ENCODE measurements at places on chromosomes 1 and 21.
A peak's percentile ranks its signal among the peaks of the same experiment; 100 is the strongest.

GRCh38 chr1:228005511-228006033 is 1.2 kb upstream of the WNT3A start:
- no peak for DNase-seq

DNA sequence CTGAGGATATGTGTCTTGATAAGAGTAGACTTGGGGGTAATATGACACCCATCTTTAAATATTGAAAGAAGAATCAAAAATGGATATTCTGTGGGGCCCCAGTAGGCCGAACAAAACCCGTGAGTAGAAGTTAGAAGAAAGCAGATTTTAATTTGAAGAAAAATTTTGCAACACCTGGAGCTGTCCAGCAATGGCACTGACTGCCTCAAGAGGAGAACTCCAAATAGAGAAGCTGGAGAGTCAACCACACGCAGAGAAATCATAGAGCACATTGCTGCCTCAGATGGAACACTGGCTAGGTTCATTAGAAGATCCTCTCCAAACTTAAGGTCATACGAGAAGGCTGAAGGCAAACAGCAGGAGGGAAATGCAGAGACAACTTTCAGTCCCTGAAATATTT is 6.8 kb downstream of the NHLH1 start:
- no peak for DNase-seq

GRCh38 chr21:39196310-39196709 is 13.1 kb upstream of the PSMG1 start:
- no peak for DNase-seq

- DNase-seq, result no peak
Observed at GRCh38 chr1:179952186-179952585, 2.4 kb upstream of the CEP350 start.

DNA sequence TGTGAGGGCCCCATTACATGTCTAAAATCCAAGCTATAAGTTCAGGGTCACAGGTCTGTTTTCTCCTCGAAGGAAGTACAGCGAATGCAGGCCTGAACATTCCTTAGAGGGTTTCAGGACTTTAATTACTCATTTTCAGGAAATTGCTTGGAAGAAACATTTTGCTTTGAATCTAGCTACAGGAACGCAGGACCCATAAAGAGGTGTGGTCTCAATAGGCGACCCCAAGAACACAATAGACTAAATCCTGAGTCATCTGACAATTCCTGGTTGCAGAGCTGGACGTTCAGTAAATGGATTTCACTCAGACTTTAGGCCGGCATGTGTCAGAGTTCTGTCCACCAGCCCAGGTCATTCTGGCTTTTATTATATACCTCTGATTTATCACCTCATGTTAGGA is 1.0 kb upstream of the ERG start:
- DNase-seq, result no peak

GRCh38 chr1:18948913-18949685 is 7.4 kb downstream of the IFFO2 start:
- no peak for DNase-seq

- no peak for DNase-seq
Observed at GRCh38 chr1:42937141-42937696, 21.4 kb downstream of the SLC2A1 start.

GRCh38 chr1:22915816-22916470 is 56.7 kb downstream of the LACTBL1 start:
- no peak for DNase-seq

DNA sequence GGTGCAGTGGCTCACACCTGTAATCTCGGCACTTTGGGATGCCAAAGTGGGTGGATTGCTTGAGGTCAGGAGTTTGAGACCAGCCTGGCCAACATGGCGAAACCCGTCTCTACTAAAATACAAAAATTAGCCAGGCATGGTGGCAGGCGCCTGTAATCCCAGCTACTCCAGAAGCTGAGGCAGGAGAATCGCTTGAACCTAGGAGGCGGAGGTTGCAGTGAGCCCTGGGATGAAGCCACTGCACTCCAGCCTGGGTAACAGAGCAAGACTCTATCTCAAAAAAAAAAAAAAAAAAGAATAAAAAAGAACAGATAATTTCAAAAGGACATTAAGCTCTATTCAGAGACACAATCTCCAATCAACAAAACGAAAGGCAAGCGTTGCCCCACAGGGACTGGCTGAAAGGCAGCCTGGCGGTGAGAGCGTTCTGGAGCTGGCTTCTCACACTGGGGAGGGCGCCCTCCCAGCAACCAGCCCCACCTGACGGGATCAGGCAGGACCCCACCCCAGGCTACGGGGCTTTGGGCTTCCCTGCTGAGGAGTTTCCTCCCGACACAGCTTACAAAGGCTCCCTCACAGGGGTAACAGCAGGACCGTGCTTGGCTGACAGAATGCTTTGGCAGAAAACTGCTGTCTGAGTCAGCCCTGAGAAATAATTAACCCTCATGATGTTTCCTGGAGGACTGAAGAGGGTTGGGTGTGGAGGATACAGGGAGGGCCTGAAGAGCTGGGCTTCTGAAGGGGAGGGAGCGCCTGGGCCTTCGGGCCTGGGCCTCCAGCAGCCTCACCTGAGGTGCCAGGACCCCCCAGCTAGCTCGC is 31.1 kb upstream of the SRP9 start:
- peak; percentile 74 for DNase-seq

GRCh38 chr1:27149084-27149761 is 5.7 kb downstream of the SLC9A1 start:
- DNase-seq, result no peak

DNA sequence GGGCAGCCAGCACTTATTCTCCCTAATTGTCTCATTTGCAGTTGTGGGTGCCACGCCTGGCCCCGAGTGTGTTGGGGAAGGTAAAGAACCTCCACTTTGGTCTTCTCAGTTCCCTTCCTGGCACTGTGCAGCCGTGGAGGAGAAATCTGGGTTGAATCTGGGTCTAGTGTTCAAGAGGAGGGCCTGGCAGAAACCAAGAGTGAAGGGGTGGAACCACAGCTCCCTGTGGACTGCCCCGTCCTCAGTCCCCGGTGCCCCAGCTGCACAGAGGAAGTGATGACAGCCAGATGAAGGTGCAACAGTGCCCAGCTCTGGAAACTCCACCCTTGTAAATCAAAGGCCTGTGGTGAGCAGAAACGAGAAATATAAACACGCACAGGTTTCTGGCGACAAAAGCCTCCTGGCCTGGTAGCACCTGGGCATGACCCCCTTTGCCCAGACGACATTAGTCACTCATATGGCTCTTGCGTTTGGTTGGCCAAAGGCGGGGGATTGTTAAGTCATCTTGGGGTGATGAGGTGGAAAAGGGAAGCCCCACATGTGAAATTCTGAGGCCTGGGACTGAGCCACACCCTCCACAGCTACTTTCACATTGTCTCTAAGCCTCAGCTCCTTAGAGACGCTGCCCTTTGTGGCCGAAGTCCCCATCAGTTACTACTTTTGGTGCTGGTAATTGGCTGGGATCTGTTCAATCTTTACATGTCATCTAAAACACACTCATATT is 4.2 kb upstream of the ECE1 start:
- DNase-seq, result no peak

- no peak for DNase-seq
Observed at GRCh38 chr1:57879700-57880099, 455.8 kb upstream of the DAB1 start.

DNA sequence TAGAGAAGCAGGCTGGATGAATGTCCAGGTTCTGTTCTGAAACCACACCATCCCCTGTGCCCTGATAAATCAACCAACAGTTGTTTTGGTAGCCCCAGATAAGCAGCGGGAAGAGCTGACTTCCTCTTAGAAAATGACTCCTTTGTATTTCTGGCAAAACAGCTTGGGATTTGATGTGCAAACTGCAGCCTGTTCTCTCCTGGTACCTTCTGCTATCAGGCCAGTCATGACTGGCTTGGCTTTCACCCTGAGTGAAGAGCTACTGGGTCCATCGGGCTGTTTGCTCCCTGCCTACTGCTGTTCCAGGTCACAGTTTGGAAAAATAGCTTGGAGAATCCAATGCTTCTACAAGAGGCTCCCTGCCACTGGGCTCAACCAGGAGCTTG is 116.8 kb downstream of the DTL start:
- no peak for DNase-seq

DNA sequence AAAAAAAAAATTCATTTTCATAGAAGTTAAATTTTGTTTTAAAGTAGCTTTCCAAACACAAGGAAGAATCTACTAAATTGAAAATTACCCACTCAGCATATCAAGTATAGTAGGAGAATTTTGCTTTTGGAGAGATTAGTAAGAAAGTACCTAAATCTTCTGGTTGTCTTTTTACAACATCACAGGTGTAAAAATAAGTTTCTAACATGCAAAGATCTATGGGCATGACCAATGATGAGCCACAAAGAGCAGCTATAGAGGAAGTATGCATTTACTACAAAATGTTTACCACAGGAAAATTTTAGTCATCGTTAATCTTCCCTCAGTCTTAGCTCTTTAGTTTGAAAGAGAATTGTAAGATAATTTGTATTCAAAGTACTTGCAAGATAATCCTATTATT is 28.1 kb downstream of the ANGPTL3 start:
- DNase-seq, result no peak

GRCh38 chr1:248627971-248628844 is 6.7 kb downstream of the OR2T11 start:
- DNase-seq, result no peak

DNA sequence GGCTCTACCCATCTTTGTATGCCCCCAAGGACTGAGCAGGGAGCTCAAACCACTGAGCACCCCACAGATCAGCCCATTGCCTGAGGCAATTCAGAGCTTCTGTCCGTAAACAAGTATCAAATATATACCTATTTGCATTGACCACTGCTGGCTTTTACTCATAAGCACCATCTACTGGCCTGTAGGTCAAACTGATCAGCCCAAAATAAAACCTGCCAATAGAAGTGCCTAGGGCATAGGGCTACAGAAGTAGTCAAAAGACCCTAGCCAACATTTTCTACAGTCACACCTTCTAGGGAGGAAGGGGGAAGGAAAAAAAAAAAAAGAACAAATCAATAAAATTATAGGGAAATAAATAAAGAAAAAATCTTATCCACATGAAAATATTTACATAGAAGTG is 5.3 kb upstream of the LCE3D start:
- no peak for DNase-seq

DNA sequence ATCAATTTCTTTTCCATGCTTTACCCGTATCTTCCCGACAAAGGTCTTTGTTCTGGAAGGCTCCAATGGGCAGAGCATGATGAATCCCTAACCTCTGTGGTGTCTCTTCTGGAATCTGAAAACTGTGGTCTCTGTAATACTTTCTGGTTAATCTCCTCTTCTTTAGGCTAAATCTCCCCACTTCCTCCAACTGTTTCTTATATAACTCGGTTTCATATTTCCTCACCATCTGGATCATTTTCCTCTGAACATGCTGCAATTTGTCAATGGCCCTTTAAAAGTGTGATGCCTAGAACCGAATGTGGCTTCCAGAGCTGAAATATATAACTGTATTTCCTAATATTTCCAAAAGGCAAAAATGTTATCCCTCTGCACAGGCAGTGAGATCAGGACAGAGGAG is 66.1 kb downstream of the ALG14 start:
- DNase-seq, result peak; percentile 60

DNA sequence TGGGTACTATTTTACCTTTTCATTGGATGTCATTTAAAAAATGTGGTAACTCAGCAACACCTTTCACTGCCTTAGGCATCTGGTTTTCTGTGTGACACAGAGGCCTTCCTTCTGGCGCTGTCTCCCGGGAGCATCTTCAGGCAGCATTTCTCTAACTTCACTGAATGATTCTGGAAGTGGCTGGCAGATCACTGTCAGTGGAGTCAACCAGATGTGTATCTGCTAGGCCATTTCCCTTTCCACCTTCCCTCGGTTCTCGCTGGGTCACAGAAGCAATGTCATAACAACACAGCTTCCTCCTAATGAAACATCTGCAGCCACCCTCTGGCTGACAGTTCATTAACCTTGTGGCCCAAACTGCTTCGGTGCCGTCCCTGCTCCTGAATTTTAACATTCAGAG is 137.8 kb downstream of the KIF26B start:
- no peak for DNase-seq

- DNase-seq, result no peak
Observed at GRCh38 chr1:224565611-224566406, 50.3 kb upstream of the CNIH3 start.

DNA sequence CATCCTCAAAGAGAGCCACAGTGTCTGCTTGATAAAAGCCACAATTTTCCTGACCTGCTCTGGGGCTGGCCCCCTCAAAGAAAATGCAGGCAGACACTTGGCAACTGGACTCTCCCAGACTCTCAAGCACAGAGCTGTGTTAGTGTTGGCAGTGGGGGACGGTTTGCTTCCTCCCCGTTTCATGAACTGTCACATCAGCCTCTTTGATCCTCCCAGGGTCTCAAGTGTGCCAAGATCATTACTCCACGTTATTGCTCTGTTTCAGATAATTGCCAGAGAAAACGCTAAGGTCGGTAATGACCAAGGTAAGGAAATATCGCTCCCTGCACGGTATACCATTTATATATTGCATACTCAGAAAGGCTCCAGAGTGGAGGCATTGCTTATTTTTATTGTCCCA is 138.8 kb downstream of the NTMT2 start:
- DNase-seq, result no peak

DNA sequence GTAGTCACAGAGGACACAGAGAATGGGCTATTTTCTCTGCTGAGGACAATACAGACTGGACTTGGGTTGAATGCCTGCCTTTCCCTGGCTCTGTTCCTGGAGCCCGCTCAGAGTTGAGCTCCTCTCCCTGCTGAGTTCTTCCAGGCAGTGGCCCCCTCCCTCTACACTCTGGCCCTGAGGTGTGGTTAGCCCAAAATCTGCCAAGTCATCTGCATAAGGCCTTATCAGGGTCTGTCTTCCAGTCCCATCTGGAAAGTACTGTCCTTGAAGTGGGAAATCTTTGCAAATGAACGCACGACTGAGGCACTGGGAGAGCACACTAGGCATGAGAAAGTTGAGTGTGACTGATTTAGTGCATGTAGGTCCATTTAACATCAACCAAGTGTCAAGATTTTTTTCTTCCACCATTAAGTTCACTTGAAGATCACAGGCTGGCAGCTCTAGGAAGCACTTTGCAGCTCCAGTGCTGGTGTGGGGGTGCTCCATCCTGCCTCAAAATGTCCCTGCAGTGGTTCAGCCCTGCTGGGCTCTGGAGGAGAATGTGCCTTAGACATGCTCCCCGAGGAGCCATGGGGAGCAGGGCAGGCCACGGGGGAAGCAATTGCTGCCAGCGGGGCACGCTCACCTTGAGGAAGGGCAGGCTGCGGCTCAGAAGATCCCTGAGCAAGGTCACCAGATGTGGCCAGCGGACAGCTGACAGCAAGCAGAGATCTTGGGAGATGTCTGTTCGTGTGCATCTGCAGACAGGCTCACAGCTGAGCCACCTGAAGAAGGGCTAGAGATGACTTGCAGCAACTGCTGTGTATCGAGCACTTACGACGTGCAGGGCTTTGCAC is 41.5 kb downstream of the IER5 start:
- DNase-seq, result no peak

GRCh38 chr1:116971965-116972673 is 29.4 kb upstream of the CD101 start:
- DNase-seq, result no peak

GRCh38 chr1:113226148-113226547 is 153.2 kb downstream of the LRIG2 start:
- DNase-seq, result no peak
